ENCODE measurements at places on chromosomes 12 and 14.

DNA sequence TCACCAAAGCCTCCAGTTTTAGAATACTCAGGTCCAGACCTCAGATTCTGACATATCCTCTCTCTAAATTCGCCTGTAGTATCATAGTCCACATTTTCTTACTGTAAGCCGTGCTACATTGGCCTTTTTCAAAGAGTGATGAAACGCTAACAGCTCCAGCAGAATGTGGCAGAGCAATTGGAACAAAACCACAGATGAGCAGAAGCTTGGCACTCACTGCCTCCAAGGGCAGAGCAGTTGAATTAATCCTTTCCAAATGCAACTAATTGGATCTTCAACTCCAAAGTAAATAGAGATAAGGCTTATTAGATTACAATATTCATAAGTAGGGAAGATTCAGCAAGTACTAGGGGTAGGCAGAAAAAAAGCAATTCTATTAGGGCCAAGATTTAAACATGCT, 128.3 kb downstream of the SLC35F4 start:
- peak; percentile 45 for DNase-seq

GRCh38 chr14:55103971-55104954, 24.8 kb upstream of the LGALS3 start:
- no peak for DNase-seq

GRCh38 chr12:34605955-34606748, 583.9 kb downstream of the ALG10 start:
- no peak for DNase-seq

- DNase-seq = no peak
Measured at GRCh38 chr14:55944757-55945156, 173.5 kb upstream of the PELI2 start.

- DNase-seq = no peak
Measured at GRCh38 chr12:72274931-72275330, 2.8 kb downstream of the TRHDE start.

- no peak for DNase-seq
Measured at GRCh38 chr14:99205086-99205688, 66.8 kb downstream of the BCL11B start.

GRCh38 chr14:103546652-103547454, 15.6 kb downstream of the BAG5 start:
- DNase-seq = no peak

GRCh38 chr12:131287015-131287937, 333.6 kb downstream of the ADGRD1 start:
- DNase-seq = no peak

DNA sequence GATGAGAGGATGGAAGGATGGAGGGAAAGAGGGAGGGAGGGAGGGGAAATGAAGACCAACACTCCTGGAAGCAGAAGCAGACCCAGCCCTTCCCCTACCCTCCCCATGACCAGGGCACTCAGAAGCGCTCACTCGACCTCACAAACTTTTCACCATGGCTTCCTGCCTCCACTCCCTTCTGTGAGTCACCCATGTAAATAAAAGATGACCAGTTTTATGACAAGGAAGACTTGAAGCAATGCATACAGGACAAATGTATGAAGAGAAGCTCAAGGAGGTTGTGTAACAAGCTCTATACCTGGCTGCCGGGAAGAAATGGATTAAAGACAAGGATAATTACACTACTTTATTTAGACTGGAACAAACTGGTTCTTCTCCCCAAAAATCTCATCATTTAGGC, 63.8 kb downstream of the CDC42BPB start:
- DNase-seq = no peak

DNA sequence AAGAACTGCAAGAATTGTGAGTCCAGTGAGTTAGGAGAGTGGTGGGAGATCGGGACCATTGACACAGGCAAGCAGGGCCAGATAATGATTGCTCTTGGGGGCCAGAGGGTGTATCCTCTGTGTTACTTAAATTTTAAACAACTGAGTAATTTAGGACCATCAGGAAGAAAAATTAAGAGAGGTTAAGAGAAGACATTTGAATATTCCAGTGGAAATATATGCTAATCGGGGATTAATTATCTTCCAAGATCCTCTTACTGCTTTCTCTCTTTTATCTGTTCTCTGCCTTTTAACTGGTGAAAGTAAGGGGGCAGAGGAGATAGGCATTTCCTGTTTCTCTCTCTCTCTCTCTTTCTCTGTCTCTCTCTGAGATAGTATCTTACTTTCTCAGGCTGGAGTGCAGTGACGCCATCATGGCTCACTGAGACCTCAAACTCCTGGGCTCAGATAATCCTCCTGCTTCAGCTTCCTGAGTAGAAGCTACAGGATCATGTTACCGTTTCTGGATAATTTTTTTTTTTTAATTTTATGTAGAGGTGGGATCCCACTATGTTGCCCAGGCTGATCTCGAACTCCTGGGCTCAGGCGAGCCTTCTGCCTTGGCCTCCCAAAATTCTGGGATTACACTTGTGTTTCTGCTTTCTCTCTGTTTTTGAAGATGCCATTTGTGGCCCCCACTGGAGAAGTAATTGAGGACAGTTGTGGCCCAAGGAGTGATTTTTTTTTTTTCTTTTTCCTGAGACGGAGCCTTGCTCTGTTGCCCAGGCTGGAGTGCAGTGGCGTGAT, 85.1 kb downstream of the DIP2B start:
- DNase-seq = no peak

- DNase-seq = no peak
Measured at GRCh38 chr14:82414853-82415539, 881.3 kb upstream of the SEL1L start.

- DNase-seq = no peak
Measured at GRCh38 chr14:46136456-46136855, 515.1 kb downstream of the RPL10L start.

GRCh38 chr12:58889557-58889956, 30.7 kb downstream of the LRIG3 start:
- no peak for DNase-seq

DNA sequence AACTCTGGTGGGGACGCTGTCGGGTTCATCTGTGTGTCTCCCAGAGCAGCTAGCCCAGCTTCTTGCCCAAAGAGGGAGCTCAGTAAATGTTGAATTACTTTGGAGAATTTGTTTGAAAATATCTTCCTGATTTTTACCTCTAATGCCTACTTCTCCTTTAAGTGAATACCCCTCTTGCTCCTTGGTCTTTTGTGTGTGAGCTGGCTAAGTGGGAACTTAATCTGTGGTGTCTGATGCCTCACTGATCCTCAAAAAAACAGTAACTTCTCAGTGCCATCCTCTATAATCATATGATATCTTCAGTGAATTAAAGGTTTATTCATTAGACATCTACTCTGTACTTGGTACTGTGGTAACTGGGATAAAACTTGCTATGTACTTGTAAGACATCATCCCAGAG, 7.7 kb upstream of the PSMA6 start:
- no peak for DNase-seq

DNA sequence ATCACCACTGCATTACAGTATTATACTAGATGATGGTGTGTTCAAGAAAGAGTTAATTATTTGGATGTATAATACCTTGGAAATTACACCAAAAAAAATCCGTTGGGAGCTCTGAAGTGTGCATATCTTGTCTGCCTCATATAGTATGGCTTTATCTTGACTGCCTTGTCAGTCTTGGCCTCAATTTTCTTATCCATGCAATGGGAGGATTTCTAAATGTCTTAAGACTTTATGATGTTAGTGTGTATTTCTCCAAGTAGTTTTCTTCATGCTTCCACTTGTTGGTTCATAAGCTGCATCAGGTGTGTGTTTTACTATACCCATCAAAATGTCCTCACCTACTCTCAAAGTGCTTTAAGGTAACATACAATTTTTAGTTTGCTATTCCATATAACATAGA, 84.6 kb downstream of the FGD4 start:
- DNase-seq = no peak

- no peak for DNase-seq
Measured at GRCh38 chr12:11830307-11830801, 180.9 kb downstream of the ETV6 start.

- no peak for DNase-seq
Measured at GRCh38 chr12:93679308-93679925, 2.2 kb downstream of the CRADD start.

DNA sequence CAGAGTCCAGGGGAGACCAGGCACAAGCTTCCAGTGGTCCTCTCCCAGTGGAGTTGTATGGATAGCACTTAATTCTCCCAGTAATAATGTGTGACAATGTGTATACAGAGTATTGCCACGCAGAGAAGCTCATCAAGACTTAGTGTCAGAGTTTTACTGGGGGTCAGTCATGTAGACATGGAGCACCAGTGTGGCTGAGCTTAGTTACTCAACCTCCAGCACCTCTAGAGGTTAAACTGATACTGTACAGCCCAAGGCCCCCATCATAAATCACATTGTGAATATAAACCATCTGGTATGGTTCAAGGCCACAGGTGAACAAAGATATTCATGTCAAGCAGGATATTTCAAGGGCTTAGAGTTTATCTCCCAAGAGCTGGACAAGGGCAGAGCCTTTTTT, 378.1 kb upstream of the TMPO start:
- no peak for DNase-seq

DNA sequence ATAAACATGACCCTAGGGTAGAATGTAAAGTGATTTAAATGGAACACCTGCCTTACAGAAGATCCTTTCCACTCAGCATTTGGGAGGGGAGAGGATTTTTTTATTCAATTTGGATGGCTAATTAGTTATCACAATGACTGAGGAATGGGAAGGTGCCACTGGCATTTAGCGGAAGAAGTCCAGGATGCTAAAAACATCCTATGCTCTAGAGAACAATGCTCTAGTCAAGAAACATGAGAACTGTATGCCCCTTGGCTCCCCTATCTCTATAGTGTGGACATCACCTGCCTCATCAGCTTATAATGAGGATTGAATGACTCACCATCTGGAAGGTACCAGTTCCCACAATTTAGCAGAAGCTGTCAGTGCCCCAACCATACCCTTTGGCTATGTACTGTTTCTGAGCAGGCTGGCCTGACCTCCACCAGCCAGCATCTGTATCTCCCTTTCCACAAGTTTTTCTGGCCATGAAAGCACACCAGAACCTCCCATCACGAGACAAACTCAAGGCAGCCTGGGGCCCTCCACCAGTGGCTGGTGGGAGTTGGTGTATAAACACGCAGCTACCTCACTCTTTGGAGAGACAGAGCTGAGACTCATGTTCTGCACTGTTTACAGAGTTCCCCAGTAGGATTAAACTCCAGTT, 109.7 kb upstream of the VASH1 start:
- peak; percentile 67 for DNase-seq

GRCh38 chr12:24752763-24753462, 196.0 kb downstream of the BCAT1 start:
- DNase-seq = no peak

GRCh38 chr12:50786498-50787231, 22.8 kb downstream of the ATF1 start:
- DNase-seq = no peak

DNA sequence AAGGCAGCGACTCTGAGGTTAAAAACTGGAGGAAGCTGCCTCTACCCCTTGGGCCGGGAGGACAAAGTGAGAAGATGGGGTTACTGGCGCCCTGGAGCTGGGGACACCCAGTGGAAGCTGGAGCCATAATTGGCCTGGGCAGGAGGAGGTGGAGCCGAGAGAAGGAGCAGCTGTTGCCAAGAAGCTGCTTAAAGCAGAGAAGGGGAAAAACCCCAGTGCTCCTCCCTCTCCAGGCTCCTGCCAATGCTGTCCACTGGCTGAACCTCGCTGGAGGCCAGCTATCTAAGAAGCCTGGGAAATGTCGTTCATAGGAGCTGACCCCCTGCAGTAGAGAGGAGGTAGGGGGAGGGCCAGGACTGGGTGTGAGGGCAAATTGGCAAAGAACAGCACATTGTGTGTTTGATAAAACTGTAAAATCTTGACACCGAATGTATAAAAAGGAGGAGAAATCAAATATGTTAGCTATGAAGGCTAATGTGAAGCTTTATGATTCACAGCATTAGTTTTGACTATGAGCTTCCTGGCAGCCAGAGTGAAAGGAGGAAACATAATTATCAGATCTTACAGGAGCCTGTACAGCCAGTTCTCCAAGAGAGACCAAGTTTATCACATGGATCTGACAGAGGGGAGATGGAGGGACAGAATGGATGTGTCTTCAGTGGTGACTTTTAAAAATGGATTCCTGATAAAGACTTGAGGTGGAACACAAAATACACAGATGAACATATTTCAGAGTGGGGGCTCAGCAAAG, 9.5 kb downstream of the HHIPL1 start:
- peak; percentile 69 for DNase-seq

DNA sequence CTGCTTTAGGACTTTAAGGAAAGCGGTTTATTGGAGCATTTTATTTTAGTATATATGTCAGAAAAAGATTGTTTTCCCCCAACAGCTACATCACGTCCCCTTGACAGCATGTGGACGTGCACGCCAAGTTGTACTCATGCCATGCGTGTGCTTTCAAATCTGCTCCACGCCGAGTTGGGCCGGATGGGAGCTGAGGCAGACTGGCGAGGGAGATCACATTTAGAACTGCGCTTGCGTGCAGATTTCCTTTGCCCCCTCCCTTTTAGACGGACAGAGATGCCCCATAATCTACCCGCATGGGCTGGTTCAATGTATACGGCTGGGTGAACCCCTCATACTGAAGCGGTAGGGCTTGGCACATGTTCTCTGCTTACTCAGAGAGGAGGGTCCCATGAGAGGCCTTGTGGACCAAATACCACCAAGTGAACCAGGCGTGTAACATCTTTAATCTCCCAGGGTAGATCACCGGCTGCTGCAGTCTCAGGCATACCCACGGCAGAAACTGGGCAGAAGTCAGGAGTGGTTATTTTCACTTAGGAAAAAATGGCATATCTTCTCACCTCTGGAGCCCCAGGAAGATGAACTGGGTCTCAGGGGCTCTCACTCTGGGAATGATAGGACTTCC, 92.1 kb downstream of the ESR2 start:
- no peak for DNase-seq

GRCh38 chr14:50352584-50352983, 40.5 kb downstream of the DMAC2L start:
- DNase-seq = no peak

DNA sequence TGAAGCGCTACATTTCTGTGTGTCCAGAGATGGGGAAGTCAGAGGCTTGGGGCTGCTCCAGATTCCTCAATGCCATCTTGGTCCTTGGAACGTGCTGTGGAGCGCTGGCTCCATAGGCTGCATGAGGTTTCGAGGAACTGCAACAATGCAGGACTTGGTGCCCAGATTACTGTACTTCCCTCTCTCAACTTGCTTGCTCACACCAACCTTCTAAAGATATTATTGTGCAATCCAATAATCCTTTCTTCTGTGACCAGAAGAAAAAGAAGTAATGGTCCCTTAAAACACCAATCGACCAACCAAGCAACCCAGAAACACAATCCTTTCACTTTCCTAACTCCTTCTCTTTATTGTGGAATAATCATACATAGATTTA, 3.7 kb downstream of the PRICKLE1 start:
- DNase-seq = no peak

GRCh38 chr14:50230701-50231474, 490 bp downstream of the SOS2 start:
- no peak for DNase-seq
